Ascending aorta (tissue), 2 donors: ENCODE measurements at places on chromosomes 4 and X.

DNA sequence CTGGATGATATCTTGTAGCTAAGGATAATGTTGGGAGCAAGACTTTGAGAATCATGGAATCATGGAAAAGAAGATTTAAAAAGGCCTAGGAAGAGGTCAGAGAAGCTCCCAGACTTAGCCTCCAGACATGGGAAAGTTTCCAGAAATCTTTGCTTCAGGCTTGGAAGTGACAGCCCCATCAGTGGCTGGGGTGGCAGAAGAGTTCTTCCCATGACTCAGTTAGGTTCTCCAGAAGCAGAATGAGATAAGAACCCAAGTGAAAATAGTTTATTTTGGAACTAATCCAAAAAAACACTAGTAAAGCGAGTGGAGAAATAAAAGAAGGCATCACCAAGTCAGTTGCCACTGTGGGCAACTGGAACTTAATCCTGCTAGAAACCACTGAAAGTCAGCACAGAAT is 506.9 kb downstream of the MID1IP1 start:
- no peak for DNase-seq

DNA sequence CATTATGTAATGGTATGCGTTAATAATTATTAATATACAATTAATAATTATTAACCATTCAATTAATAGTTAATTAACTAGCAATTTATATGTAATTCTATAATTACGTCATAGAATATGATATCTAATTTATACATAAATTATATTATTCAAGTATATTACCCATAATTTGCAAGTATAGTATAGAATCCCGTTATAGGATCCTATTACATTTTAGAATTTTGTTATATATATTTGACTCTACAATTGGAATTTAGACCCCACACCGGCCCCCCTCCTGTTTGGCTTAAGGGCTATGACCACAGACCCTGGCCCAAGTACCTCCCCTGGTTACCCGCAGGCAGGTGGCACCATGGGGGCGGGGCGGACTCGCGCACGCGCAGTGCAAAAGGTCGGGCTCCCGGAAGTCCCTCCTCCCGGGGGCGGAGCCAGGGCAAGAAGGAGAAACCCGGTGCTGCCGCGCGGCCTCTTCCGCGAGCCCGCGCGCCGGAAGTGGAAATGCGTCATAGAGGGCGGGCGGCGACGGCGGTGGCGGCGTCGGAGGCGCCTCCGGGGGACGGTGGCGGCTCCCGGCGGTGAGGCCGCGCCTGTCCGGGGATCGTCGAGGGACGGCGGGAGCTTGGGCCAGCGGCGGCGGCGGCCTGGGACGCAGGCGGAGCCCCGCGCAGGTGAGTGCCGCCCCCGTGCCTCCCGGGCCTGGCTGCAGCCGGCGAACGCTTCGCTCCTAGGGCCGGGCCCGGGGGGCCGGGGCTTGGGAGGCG is at the start of gene AKAP17A:
TSS of gene AKAP17A (plus strand) at position 503 of the 761 bp plus-strand sequence. CDS start 1,859 bp downstream, outside the sequence.
- DNase-seq, result peak; percentile 97

- DNase-seq, result no peak
Observed at GRCh38 chr4:575281-576141, 584 bp downstream of the TMEM271 start.

DNA sequence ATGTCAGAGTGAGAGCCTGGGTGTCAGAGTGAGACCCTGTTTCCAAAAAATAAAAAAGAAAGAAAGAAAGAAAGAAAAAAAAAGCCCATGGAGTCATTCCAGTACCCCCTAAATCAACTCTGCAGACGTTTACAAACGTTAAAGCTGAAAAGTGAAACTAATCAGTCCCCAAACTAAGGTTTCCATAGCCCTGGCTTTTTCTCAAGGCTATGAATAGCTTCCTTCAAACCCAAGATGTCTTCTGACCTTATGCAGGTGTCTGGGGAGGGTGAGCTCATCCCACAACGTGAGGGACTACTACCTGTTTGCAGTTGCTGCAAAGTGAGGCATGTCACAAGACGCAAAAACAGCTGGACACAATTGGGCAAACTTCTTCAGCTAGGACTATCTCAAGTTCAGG is 144.0 kb downstream of the SH3KBP1 start:
- DNase-seq, result no peak

DNA sequence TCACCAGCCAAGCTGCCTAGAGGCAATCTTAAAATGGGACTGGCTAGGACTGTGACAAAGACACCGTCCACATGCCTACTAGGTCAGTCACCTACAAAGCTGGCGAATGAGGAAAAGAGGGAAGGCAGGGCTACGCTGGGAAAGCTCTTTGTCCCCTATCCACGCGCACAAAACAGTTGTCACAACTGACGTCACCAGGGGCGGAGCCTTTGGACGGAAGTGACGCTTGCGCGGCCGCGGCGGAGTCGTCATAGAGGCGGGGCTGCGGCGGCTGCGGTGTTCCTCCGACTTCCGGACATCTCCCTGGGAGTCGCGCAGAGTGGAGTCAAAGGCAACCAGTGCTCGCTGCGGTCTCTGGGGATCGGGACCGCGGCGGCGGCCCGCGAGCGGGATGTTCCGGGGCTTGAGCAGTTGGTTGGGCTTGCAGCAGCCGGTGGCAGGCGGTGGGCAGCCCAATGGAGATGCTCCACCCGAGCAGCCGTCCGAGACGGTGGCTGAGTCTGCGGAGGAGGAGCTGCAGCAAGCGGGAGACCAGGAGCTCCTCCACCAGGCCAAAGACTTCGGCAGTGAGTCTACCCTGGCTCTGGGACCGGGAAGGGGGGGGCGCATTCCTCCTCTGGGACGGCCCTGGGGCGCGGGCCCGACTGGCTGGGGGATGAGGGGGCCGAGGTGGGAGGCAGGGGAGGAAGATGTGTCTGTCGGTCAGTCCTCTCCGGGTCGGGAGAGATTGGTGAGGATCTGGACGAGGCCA is at the start of gene SYAP1:
TSS of gene SYAP1 (plus strand) at position 279 of the 751 bp plus-strand sequence. CDS start at position 392, 113 bp downstream.
- DNase-seq, result peak; percentile 99

GRCh38 chrX:153902385-153902784 is 2.1 kb upstream of the AVPR2 start:
- no peak for DNase-seq

DNA sequence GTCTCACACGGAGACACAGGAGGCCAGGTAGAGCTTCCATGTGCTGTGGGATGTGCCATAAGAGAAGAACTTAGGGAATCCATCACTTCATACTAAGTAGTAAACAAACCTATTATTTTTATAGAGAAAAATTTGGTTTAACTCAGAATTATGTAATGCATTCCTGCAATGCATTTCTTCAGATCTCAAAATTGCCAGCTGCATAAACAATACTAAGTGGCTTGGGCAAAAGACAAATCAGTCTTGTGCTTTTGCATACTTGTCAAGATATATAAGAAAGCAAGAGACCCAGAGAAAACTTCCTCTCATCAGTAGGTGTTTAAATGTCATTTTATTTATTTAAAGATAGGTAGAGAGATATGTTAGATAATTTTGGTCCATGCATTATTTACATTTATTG is 382.1 kb upstream of the CTSO start:
- no peak for DNase-seq
